Esophagus mucosa (tissue), 1 donor: ENCODE measurements at places on chromosomes 5 and 9. TPM values are rescaled to one million over a fixed set of nuclear protein-coding genes. Genes with fewer than 3 reads are reported as not detected.
A peak's percentile ranks its signal among the peaks of the same experiment; 100 is the strongest.

GRCh38 chr9:88645879-88646199 lies 110.9 kb downstream of the NXNL2 start:
- no peak for ATAC-seq

GRCh38 chr5:61409568-61409967 lies 77.5 kb downstream of the ZSWIM6 start:
- ATAC-seq, result peak; percentile 51

DNA sequence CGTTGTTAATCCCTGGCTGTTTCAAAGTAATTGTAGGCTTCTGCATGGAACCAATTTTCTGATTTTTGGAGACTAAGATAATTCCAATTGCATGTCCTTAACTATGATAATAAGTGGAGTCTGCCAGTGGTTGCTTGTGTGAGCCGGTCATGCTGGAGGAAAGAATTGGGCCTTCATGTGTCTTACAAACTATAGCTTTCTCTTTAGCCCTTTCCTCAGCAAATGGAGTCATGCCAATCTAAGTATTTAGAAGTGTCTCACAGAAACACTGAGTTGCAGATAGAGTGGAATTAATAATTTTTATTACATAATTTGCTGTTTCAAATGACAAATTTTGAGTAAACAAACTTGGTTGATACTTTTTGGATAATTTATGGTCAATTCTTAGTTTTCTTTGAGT lies 200.4 kb downstream of the FBXL7 start:
- no peak for ATAC-seq

GRCh38 chr9:551986-552929 lies 289.2 kb upstream of the DMRT1 start:
- peak; percentile 64 for ATAC-seq

GRCh38 chr9:134377976-134378375 lies 51.7 kb downstream of the RXRA start:
- peak; percentile 55 for ATAC-seq

GRCh38 chr5:39080597-39081204 lies 6.5 kb upstream of the RICTOR start:
- ATAC-seq, result peak; percentile 69

- no peak for ATAC-seq
Observed at GRCh38 chr9:71765693-71766092, 2.6 kb downstream of the CEMIP2 start.

GRCh38 chr9:95736370-95736769 lies 139.1 kb upstream of the ERCC6L2 start:
- ATAC-seq, result no peak

DNA sequence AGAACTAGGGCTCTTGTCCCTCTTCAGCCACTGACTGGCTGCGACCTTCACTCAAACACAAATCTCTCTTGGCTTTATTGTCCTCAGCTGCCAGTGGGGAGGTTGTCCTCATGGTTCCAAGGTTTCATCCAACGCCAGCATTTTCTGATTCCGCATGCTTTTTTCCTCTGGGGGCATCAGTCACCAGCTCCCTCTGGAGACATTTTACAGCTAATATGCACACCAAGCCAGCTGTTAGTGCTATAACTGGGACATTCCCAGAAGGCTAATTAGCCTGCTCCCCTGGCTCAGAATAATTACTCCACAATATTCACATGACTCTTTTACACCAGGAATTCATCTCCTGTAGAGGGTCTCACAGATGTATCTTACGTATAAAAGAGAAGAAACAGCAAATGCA lies 193.6 kb upstream of the ANKRD55 start:
- no peak for ATAC-seq

- ATAC-seq, result no peak
Observed at GRCh38 chr5:32406650-32407049, 37.9 kb downstream of the ZFR start.

GRCh38 chr5:145838276-145838675 lies 3.1 kb upstream of the PRELID2 start:
- ATAC-seq, result no peak

The SLCO6A1 gene
- not detected for total RNA-seq

The IL31RA gene
- total RNA-seq, result 0.68 TPM

The SPAG8 gene
- total RNA-seq, result 0.20 TPM

The NMRK1 gene
- 42.4 TPM for total RNA-seq
